ENCODE measurements at places on chromosomes 16 and 17. TPM values are rescaled to one million over a fixed set of nuclear protein-coding genes. Genes with fewer than 3 reads are reported as not detected.

Gene NUDT21
- total RNA-seq = 44.5 TPM

Gene PROCA1
- 2.6 TPM for total RNA-seq

Gene DOC2B
- 0.69 TPM for total RNA-seq

Gene EME2
- 12.5 TPM for total RNA-seq

Gene ABCA6
- not detected for total RNA-seq

Gene MT1G
- not detected for total RNA-seq

Gene SKAP1
- total RNA-seq = not detected

Gene ZFPM1
- total RNA-seq = 4.6 TPM

Gene C17orf50
- not detected for total RNA-seq

Gene CD19
- total RNA-seq = not detected
